ENCODE measurements at places on chromosomes 5 and 9. TPM values are rescaled to one million over a fixed set of nuclear protein-coding genes. Genes with fewer than 3 reads are reported as not detected.
A peak's percentile ranks its signal among the peaks of the same experiment; 100 is the strongest.

GRCh38 chr5:170434966-170435605, 45.9 kb upstream of the KCNMB1 start:
- H3K4me1 ChIP-seq = peaks cover 3% of the 10 kb centered on the region
- H3K4me3 ChIP-seq = no peak overlapping the region
- H3K27me3 ChIP-seq = peaks cover 15% of the 10 kb centered on the region
- H3K27ac ChIP-seq = no peak overlapping the region
- peak; percentile 94 for DNase-seq
- H3K36me3 ChIP-seq = no peaks in the 10 kb centered on the region

- H3K27me3 ChIP-seq = no peaks in the 10 kb centered on the region
- no peaks in the 10 kb centered on the region for H3K36me3 ChIP-seq
- no peak overlapping the region for H3K4me3 ChIP-seq
- H3K27ac ChIP-seq = no peak overlapping the region
These were observed 77.0 kb upstream of the ADAMTS19 start for GRCh38 chr5:129382921-129383672.

DNA sequence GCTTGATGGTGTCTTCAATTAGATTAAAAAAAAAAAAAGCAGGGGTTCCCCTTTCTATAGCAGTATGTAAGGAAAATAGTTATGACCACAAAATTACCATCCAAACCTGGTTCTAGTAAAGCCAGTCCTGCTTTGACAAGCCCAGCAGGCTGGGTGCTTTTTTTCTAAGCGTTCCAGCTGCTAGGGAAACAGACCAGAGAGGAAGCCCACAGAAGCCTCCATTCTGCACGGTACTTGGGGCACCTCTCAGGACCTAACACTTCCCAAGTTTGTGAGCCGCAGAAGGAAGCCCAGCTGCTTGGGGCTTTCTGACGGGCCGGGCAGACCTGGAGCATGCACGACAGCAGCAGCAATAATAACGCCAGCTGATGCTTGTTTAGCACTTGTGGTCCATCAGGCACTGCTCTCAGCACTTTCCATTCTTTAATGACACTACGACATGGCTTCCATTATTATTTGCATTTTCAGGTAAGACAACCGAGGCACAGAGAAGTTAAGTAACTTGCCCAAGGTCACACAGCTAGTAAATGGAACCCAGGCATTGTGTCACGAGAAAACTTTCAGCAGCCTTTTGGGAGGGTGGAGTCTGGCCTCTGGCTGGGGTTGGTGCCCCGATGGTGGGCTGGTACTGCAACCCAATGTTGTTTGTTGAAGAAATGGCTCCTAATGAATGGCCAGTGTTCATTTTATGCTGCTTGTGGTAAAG, 15.4 kb downstream of the LMX1B start:
- peaks cover 22% of the 10 kb centered on the region for H3K4me1 ChIP-seq
- no peak overlapping the region for H3K4me3 ChIP-seq
- no peak for DNase-seq
- H3K27me3 ChIP-seq = peaks cover 96% of the 10 kb centered on the region

The ENTPD2 gene
- total RNA-seq = 9.1 TPM

DNA sequence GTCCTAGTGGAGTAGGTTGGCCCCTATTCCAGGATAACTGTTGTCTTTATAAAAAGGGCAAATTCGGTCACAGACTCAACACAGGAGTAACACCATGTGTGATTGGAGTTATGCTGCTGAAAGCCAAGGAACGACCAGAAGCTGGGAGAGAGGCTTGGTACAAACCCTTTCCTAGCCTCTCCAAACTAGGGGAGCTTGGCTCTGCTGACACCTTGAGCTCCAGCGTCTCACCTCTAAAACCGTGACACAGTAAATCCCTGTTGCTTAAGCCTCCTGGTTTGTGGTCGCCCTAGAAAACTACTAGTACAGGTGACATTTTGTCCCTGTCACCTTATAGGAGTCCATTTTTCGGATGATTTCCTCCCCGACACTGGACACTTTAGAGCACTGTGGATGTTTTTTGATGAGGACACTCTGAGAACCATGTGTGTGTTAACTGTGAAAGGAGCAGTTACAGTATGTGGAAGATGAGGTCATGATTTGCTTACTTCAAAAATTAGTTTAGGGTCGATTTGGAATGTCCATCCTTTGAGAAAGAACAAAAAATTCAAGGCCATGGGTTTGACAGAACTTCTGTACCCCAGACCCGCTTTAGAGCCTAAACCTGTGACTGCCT, 167.0 kb downstream of the PDZD2 start:
- H3K36me3 ChIP-seq = no peaks in the 10 kb centered on the region
- no peak overlapping the region for H3K27ac ChIP-seq
- no peak for DNase-seq
- no peaks in the 10 kb centered on the region for H3K4me1 ChIP-seq

DNA sequence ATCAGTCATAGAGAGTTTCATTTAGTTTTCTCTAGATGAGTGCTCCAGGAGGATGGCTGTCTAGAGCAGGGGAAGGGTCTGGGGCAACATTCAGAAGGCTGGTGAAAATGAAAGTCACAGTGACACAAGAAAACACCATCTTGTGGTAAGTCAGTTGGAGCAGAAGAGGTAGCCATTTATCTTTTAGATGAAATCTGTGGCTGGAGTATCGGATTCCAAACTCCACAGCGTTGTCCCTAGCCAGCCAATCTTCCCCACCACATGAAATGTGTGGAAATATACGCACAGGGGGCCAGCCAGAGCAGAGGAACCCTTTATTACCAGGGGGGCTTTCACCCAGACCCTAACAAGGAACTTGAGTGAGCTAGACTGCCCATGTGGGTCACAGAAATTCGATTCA, 15.9 kb upstream of the TNFAIP8 start:
- no peak overlapping the region for H3K27ac ChIP-seq
- H3K4me3 ChIP-seq = no peak overlapping the region
- H3K4me1 ChIP-seq = peaks cover 12% of the 10 kb centered on the region
- H3K27me3 ChIP-seq = no peaks in the 10 kb centered on the region

GRCh38 chr5:54930736-54931135, 54.7 kb downstream of the ESM1 start:
- no peak for DNase-seq
- H3K27ac ChIP-seq = no peak overlapping the region
- peaks cover under 1% of the 10 kb centered on the region for H3K4me1 ChIP-seq
- no peak overlapping the region for H3K4me3 ChIP-seq
- H3K36me3 ChIP-seq = no peaks in the 10 kb centered on the region

The TOR2A gene
- total RNA-seq = 16.4 TPM

- no peak for DNase-seq
- H3K4me1 ChIP-seq = peaks cover 10% of the 10 kb centered on the region
- no peaks in the 10 kb centered on the region for H3K27me3 ChIP-seq
- H3K27ac ChIP-seq = no peak overlapping the region
- H3K36me3 ChIP-seq = peaks cover 45% of the 10 kb centered on the region
These were observed 58.0 kb upstream of the RPL26L1 start for GRCh38 chr5:172901012-172901780.

DNA sequence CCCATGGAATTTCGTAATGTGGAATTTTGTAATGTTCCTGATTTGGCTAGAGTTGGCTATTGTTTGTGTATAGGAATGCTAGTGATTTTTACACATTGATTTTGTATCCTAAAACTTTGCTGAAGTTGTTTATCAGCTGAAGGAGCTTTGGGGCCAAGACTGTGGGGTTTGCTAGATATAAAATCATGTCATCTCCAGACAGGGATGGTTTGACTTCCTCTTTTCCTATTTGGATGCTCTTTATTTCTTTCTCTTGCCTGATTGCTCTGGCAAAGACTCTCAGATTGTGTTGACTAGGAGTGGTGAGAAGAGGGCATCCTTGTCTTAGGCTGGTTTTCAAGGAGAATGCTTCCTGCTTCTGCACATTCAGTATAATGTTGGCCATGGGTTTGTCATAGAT, 91.0 kb downstream of the NNT start:
- no peak for DNase-seq
- H3K4me3 ChIP-seq = no peak overlapping the region
- H3K27ac ChIP-seq = no peak overlapping the region
- no peaks in the 10 kb centered on the region for H3K27me3 ChIP-seq
- peaks cover 8% of the 10 kb centered on the region for H3K36me3 ChIP-seq

The RASGRF2 gene
- 0.82 TPM for total RNA-seq

GRCh38 chr5:153985498-153985897, 53.2 kb downstream of the FAM114A2 start:
- H3K27ac ChIP-seq = no peak overlapping the region
- H3K4me3 ChIP-seq = no peak overlapping the region
- no peaks in the 10 kb centered on the region for H3K27me3 ChIP-seq
- no peak for DNase-seq

GRCh38 chr5:96582343-96582742, 79.8 kb upstream of the CAST start:
- no peak overlapping the region for H3K27ac ChIP-seq
- H3K27me3 ChIP-seq = no peaks in the 10 kb centered on the region
- no peak for DNase-seq
- no peaks in the 10 kb centered on the region for H3K36me3 ChIP-seq
- no peak overlapping the region for H3K4me3 ChIP-seq

DNA sequence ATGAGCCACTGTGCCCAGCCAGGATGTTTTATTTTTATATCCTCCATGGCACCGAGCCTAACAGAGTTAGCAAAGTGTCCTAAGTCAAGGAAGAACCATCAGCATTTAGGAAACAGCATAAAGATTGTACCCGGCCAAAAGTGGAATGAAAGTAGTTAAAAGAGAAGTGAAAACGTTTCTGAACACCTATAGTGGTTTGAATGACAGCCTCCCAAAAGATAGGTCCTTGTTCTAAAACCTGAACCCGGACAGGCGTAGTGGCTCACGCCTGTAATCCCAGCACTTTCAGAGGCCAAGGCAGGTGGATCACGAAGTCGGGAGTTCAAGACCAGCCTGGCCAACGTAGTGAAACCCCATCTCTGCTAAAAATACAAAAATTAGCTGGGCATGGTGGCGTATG, 37.4 kb downstream of the ZFAND5 start:
- H3K36me3 ChIP-seq = no peaks in the 10 kb centered on the region
- no peaks in the 10 kb centered on the region for H3K4me1 ChIP-seq
- H3K4me3 ChIP-seq = no peak overlapping the region
- DNase-seq = no peak

DNA sequence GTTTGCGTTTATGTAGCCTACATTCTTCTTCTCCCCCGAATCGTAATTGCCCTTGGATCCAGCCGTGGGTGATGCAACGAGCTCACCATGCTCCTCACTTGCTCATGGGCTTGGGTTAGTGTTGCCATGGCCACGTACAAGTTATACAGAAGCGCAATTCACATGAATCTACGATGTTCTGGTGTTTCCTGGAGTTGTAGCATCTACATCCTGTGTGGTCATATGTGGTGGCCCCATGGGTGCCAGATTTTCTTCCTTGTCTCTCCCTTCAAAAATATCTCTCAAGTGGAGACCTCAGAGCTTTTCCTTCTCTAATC, 115.3 kb downstream of the TLE4 start:
- H3K27me3 ChIP-seq = no peaks in the 10 kb centered on the region
- no peak overlapping the region for H3K4me3 ChIP-seq
- no peaks in the 10 kb centered on the region for H3K36me3 ChIP-seq
- H3K4me1 ChIP-seq = peaks cover 6% of the 10 kb centered on the region
- H3K27ac ChIP-seq = no peak overlapping the region
- no peak for DNase-seq

- no peak overlapping the region for H3K4me3 ChIP-seq
- peaks cover 10% of the 10 kb centered on the region for H3K4me1 ChIP-seq
- DNase-seq = no peak
- H3K27ac ChIP-seq = no peak overlapping the region
These were observed 32.8 kb downstream of the COL23A1 start for GRCh38 chr5:178557416-178557815.

- H3K4me1 ChIP-seq = no peaks in the 10 kb centered on the region
- no peak for DNase-seq
- no peak overlapping the region for H3K27ac ChIP-seq
- H3K27me3 ChIP-seq = no peaks in the 10 kb centered on the region
- H3K36me3 ChIP-seq = no peaks in the 10 kb centered on the region
- H3K4me3 ChIP-seq = no peak overlapping the region
These were observed 569.8 kb downstream of the TLE1 start for GRCh38 chr9:81119591-81119990.

- H3K4me3 ChIP-seq = no peak overlapping the region
- peak overlapping the region; percentile 80 for H3K27ac ChIP-seq
- H3K27me3 ChIP-seq = no peaks in the 10 kb centered on the region
- DNase-seq = no peak
These were observed 17.4 kb upstream of the PRLR start for GRCh38 chr5:35247648-35248034.

GRCh38 chr9:137459601-137460362, 648 bp upstream of the NSMF start:
- no peak overlapping the region for H3K27ac ChIP-seq
- peaks cover 9% of the 10 kb centered on the region for H3K36me3 ChIP-seq
- H3K4me1 ChIP-seq = peaks cover under 1% of the 10 kb centered on the region
- no peak for DNase-seq
- no peaks in the 10 kb centered on the region for H3K27me3 ChIP-seq
- H3K4me3 ChIP-seq = no peak overlapping the region

GRCh38 chr5:171577042-171577758, 157.8 kb downstream of the FGF18 start:
- DNase-seq = no peak
- no peaks in the 10 kb centered on the region for H3K27me3 ChIP-seq
- no peak overlapping the region for H3K27ac ChIP-seq
- no peak overlapping the region for H3K4me3 ChIP-seq
- H3K36me3 ChIP-seq = no peaks in the 10 kb centered on the region
- no peaks in the 10 kb centered on the region for H3K4me1 ChIP-seq

DNA sequence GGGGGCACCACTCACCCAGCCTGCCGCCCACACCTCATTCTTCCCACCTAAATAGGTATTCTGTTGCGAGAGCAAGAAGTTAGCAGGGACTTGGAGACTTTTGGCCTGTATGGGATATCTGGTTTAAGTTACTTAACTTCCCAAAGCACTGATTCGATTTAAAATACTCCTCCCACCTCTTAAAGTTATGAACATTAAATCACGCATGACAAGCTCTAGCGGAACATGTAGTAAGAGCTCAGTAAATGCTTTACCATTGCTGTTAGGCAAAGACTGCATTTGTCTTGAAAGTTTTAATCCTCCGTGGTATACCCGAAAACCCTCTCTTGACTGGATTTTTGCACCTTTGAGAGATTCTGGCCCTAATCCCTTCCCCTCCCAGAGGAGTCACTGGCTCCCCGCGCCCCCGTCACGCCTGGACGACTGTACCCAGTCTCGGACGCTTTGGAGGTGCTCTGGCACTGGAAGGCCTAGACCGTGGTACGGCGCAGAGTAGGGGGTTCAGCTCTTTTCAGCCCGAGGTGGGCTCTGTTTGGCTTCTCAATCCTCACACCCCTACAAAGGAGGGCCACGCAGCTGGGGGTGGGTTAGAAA, 4.4 kb downstream of the GDNF start:
- no peak for DNase-seq
- peaks cover 88% of the 10 kb centered on the region for H3K27me3 ChIP-seq
- H3K36me3 ChIP-seq = no peaks in the 10 kb centered on the region
- peaks cover 4% of the 10 kb centered on the region for H3K4me1 ChIP-seq

The C9orf153 gene
- total RNA-seq = 0.99 TPM

Data from endodermal cell (in vitro differentiated cells).